ENCODE measurements at places on chromosomes 6 and 20. TPM values are rescaled to one million over a fixed set of nuclear protein-coding genes. Genes with fewer than 3 reads are reported as not detected.

GTF2H4 gene
- total RNA-seq, result 39.3 TPM

DNA sequence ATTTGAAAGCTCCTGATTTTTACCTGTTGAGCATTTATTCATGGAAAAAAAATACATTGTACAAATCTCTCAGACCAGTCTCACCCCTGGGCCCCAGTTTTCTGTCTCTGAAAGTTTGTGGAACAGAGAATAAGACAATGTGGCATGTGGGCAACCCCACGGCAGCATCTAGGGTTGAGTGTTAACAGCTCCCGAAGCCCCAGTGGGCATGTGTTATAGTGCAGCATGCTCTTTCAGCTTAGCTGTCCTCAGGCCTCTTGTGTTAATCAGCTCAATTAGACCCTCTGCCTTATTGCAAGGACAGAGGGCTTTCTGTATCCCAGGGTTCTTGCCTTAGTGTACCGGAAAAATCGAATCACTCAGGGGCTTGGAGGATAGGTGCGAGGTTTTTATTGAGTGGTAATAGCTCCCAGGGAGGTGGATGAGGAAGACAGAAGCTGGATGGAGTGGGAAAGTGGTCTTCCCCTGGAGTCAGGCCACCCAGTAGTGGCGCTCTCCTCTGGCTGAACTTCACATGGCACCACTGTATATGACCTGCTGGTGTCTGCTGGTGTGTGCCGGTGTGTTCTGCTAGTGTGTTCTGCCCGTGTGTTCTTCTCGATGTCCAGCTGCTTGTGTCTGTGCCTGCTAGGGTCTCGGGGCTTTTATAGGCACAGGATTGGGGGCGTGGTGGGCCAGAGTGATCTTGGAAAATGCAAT, 382.8 kb downstream of the EPM2A start:
- DNase-seq, result no peak

DNA sequence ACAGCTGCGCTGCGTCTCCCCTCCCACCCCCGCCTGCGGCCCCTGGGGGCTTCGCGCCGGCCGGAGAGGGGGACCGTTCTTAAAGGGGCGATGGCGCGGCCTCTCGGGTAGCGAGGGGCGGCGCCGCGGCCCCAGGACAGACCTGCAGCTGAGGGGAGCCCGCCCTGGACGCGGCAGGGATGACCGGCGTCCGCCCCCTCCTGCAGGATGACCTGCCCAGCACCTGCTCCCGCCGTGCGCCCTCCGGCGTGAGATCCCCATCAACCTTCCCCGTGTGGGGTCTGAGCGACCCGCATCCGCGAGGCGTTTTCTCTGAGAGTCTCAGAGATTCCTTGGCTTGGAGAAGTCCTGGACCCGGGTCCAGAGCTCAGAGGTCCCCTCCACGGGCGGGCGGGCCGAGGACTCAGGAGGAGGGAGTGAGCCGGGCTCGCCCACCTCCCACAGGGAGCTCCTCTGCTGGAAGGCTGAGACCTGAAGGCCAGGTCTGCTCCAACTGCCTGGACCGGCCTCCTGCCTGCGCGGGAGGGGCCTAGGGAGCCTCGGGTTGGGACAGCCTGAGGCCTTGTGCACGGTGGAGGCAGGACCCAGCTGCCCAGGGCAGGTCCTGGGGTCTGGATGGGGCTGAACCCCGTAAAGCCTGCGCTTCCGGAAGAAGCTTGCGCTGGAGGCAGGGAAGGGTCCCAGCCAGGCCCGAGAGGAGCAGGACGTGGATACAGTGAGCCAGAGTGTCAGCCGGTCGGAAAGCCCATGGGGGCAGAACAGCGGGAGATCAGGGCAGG, 532 bp upstream of the NKAIN4 start:
- DNase-seq, result peak; percentile 80

SSTR4 gene
- not detected for total RNA-seq

GRCh38 chr6:13766201-13766634, 48.1 kb downstream of the MCUR1 start:
- peak; percentile 19 for DNase-seq

- DNase-seq, result no peak
These were observed 2.2 kb downstream of the SNTA1 start for GRCh38 chr20:33441142-33441955.

DNA sequence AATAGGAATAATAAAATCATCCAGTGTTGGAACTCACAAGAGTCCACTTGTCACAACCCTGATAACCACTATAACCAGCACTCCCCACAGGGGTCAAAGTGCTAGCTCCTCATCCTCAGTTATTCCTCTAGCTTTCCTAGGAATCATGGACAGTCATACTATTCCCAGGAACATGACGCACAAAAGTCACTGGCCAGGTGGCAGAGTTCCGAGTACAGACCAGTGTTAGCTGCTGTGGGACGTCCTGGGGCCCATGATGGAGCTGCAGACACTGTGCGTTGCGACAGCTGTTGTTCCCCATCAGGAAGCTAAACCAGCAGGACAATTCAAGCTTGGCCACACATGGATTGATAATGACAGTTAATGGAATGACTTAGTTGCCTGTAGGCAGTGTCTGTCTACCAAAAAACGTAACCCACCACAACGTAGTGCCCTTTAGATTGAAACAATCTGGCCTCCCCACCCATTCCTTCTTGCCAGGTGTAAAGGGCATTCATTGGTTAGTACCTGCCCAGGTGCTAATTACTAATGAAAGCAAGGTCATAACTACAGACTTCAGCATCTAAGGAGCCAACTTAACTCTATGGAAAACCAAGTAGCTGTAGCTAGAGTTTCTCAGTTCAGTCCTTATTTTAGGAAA, 17.4 kb downstream of the EZR start:
- DNase-seq, result no peak

SYNE1 gene
- total RNA-seq, result 216 TPM

SLC17A1 gene
- total RNA-seq, result 26.3 TPM

PPP1R16B gene
- 29.4 TPM for total RNA-seq

- no peak for DNase-seq
These were observed 6.2 kb downstream of the CSTL1 start for GRCh38 chr20:23445596-23446217.

DNA sequence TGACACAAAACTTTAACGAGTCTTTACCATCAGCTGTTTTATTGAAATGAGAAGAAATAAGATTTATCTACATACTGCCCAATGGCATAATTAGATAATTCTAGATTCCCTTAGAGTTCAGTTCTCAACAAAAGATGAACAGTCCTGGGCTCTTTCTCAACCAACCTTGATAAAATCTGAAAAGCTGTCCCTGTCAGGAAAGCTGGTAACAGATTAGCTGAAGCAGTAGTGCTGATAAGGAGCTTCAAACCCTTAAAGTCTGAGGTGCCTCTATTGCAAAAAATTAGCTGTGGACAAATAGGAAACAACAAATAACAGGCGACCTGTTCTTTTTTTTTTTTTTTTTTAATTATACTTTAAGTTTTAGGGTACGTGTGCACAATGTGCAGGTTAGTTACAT, 35.9 kb upstream of the FAM135A start:
- no peak for DNase-seq
